Fibroblast of mammary gland (primary cell): ENCODE measurements at places on chromosomes 6 and 20.

GRCh38 chr20:58755766-58756449 is 63.3 kb downstream of the NPEPL1 start:
- DNase-seq: no peak

DNA sequence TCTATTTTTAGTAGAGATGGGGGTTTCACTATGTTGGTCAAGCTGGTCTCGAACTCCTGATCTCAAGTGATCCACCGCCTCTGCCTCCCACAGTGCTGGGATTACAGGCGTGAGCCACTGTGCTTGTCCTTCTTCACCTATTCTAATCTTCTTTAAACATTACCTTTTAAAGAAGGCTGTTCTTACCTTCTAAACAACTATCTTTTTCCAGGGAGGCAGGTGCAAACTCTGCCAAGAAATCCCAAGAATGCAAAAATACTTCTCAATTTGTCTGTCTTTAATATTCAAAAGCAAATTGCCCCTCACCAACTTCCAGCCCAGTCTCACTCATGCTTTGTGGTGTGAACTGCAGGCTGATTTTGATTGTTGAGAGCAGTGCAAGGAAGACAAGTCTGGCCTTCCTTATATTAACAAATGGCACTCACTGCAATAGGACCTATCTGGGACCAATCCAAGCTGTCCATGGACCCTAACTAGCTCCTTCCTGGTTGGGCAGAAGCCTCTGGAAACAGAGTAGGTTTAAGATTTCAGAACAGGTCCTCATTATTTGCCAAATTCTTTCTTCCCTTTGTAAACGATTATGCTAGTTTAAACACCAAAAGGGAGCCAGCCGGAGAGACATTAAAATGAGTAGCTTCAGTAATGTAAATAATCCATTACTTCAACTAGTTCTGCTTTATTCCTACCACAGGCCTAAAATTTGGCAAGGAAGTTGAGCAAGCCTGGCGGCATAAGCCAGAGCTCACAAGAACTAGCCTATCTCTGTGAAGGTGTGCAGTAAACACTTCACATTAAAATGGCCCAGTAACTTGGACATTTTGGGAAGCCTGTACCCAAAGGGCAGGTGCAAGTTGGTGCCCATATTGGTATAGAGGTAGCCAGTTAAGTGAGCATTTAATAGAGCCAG is 1.6 kb downstream of the SCAND1 start:
- peak; percentile 34 for DNase-seq

DNA sequence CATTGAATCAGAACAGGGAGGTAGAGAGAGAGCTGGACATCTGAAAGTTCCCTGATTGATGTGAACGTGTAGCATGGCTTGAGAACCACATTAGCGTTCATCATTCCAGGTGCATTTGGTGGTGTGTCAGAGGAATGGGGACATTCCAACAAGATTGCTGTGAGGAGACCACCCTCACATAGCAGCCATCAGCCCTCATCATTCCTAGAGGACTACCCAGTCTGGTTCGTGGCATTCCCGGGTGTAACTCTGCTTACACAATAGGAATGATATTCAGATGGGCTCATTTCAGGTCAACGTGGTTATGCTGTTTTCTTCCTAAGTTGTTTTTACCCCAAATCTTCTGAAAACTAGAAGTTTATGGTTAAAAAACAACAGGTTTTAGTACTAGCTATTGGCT is 62.2 kb upstream of the KLHL31 start:
- DNase-seq: peak; percentile 10

DNA sequence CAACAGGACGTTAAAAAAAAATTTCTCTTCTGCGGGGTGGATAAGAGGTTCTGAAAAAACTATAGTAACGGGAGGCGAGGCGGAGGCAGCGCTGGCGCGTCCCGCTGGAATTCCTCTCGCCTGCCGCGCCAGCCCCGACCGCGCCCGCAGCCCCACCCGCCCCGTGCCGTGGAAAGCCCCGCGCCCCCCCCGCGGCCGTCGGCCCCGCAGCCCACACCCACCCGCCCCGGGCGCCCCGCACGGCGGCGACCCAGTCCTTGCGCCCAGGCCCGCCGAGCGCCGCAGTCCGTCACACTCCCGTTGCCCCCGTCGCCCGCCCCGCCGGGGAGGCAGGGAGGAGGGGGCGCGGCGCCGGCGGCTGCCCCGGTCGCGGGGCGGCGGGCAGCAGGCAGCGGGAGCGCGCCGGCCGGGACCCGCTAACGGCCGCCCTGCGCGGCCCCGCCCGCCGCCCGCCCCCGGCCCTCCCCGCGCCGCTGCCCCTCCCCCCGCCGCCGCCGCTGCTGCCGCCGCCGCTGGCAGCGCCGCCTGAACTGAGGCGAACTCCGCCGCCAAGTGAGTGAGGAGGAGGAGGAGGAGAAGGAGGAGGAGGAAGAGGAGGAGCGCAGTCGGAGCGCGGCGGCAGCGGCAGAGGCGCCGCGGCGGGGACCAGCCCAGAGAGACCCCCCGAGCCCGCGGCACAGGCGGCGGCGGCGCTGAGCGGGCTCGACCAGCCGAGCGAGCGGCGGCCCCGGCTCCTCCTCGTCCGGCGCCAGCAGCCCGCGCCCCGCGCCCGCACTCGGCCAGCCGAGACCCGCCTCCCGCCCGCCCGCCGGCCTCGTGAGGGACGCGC is at the start of gene QKI:
Gene QKI, plus strand, starts transcription at position 602 of the 829 bp plus-strand sequence. CDS start 476 bp downstream, outside the sequence.
- DNase-seq: peak; percentile 69

GRCh38 chr6:104606361-104606760 is 253.4 kb downstream of the HACE1 start:
- no peak for DNase-seq

GRCh38 chr6:167711768-167712730 is 114.7 kb upstream of the AFDN start:
- no peak for DNase-seq

DNA sequence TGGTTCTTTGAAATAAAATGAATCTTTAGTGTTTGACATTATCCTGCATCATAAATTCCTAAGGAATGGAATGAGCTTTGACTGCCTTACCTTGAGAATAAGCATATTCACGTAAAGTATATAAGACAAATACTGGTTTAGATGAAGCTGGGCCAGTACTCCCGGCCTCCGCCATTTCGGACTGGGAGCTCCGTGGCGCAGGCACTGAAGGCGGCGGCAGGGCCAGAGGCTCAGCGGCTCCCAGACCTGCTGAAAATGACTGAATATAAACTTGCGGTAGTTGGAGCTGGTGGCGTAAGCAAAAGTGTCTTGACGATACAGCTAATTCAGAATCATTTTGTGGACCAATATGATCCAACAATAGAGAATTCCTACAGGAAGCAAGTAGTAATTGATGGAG is 76.2 kb upstream of the FAM83B start:
- DNase-seq: no peak

DNA sequence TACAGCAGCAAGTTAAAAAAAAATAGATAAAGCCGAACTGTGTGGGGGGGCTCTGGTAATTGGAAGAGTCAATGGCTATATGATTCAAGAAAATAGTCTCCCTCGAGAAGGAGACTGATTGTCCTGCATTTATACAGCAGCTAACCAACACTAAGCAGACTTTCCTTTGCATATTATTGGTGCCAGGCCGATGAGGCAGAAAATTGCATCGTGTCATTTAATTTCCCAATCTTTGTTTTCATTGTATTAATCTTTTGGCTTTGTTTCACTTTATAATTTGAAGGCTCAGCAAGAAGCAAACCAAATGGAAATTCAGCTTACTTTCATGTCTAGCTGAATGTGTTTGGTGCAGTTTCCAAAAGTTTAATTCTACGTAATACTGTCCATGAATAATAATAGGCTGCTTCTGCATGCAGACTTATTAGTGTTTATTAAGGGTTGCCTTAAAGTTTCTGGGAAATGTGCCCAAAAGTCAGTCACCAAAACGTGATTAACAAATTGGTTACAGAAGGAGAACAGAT is 258.5 kb downstream of the HACE1 start:
- peak; percentile 56 for DNase-seq

GRCh38 chr20:19692685-19693119 is 65.4 kb upstream of the RIN2 start:
- peak; percentile 39 for DNase-seq
